ENCODE measurements at places on chromosomes 3 and 15.

- no peak for DNase-seq
These were observed 34.8 kb downstream of the NEO1 start for GRCh38 chr15:73087098-73087497.

GRCh38 chr3:29145360-29145759, 135.5 kb upstream of the RBMS3 start:
- DNase-seq = no peak

DNA sequence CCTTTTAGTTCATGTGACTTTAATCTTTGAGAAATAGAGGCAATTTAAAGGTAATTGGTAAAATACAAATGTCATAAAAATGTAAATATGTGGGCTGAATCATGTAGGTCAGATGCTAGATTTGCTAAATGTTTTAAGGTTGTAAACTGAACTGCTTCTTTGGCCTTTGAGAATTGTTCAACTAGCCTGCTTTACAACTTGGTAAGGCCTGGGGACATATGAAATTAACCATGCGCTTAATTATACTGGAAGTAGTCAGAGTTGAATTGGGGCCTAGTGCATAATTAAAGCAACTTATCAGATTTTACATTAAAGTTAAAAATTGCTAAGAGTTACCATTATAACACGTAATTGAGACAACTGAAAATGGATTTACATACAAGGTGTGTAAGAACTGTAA, 21.0 kb upstream of the TMEM45A start:
- DNase-seq = no peak

- DNase-seq = no peak
These were observed 1080.9 kb upstream of the CADM2 start for GRCh38 chr3:83877910-83878309.

DNA sequence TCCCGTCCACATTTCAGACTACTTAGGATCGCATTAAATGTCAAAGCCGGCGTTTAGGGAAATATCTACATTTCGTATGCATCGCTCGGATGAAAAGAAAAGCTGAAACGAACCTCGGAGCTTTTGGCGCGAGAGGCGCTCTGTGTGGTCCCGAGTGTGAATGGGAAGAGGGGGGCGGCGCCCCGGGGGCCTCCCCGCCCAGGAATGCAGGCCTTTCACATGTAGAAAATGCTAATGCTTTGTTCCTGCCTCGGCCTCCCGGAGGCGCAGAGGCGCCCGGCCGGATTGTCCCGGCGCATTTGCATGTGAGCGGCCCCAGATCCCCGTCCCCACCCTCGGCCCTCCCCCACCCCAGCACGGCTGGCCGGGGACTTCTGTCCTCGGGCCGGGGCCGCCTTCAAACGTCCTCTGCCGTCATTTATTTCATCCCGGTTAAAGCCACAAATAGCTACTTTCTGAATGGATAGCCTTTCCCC, 37.0 kb upstream of the TRIM71 start:
- DNase-seq = no peak

All from activated CD4-positive, CD25-positive, alpha-beta regulatory T cell (primary cell).